ENCODE measurements at places on chromosomes 5 and 9.

DNA sequence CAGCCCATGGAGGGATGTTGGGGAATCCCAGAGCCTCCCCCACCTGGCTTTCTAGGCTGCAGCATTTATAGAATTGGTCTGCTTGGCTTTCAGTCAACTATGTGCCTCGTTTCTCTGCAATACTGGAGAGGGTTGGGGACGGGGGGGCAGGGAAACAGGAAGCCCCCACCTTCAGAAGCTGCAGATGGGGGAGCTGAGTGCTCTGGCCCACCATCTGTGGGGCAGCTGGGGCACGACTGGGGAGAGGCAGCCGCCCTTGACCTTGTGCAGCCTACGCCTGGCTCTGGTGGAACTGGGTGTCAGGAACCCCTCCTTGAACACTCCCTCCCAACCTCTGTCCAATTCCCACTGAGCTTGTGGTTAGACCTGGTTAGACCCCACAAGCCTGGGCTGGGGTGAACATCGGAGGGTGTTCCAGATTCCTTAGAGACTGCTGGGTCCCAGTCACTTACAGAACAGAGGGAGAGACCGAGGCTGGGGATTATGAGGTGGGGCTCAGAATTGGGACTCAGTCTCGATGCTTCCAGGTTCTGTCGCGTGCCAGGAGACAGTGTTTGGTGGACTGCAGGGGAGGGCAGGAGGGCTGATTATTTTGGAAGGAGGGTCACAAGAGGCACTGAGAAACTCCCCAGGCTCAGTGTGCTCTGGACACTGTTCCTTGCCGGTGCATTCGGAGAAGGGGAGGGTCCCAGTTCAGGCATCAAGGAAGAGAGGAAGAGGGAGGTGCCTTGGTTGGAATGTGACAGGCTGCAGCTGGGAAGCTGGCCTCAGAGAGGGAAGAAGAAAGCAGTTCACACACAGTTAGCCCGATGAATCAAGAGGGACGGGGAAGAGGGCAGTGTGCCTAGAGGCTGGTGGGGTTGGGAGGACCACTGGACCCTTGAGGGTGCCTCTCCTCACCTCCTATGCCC, 25.6 kb downstream of the COL27A1 start:
- DNase-seq: no peak

GRCh38 chr5:177256296-177256695, 47.2 kb downstream of the RAB24 start:
- no peak for DNase-seq

DNA sequence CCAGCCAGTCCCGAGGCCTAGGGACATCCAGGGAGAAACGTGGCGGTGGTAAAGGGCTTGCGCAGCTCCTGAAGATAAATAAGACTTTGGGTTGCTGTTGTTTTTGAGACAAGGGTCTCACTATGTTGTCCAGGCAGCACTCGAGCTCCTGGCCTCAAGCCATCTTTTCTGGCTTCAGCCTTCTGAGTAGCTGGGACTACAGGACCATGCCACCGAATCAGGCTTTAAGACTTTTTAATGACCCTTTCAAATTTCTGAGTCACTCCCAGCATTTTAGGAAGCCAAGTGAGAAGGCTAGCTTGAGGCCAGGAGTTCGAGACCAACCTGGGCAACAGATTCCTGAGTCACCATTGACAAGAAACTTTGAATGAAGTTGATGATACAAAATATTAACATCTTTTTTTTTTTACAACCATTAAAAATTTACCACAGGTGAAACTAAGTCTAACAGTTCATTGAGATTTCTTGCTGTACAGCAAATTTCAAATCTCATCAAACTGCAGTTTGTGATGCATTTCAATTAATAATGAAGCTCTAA, 817 bp upstream of the GNE start:
- DNase-seq: no peak

GRCh38 chr5:56322592-56322991, 89.5 kb upstream of the ANKRD55 start:
- no peak for DNase-seq

DNA sequence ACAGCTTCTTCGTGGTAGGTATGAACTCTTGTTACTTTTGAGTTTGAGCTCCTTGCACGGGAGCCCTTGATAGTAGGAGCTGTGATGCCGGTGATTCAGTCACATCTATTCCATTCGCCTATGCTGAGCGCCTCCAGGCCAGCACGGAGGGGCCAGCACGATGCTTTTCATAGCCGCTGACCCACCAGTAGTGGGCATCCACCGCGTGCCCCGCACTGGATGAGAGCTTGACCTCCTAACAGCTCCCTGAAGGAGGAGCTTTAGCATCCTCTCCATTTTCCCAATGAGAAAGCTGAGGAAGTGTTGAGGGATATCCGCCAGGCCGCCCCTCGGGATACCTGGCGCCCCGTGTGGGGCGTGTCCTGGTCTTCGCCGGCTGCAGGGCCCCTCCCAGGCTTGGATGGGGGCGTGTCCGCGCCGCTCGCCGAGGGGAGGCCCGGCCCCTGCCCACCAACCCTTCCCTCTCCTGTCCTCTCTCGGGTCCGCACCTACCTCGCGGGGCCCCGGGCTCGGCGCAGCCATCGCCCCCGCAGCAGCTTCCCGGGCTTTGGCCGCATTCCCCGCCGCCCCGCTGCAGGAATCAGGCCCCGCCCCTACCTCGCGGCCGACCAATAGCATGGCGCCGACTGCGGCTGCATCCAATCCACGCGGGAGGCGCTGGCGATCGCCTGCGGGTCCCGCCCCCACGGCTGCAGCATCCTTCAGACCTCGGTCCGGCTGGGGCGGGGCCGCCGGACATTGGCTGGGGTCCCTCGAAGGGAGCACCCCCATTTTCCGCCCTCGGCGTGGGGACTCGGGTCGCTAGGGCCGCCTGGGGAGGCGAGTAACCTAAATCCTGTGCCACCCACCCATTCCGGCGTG, at the start of gene PIP5KL1:
Gene PIP5KL1, minus strand, starts transcription at position 547 of the 861 bp plus-strand sequence. Its CDS starts 25 bp downstream, at position 522.
- no peak for DNase-seq

DNA sequence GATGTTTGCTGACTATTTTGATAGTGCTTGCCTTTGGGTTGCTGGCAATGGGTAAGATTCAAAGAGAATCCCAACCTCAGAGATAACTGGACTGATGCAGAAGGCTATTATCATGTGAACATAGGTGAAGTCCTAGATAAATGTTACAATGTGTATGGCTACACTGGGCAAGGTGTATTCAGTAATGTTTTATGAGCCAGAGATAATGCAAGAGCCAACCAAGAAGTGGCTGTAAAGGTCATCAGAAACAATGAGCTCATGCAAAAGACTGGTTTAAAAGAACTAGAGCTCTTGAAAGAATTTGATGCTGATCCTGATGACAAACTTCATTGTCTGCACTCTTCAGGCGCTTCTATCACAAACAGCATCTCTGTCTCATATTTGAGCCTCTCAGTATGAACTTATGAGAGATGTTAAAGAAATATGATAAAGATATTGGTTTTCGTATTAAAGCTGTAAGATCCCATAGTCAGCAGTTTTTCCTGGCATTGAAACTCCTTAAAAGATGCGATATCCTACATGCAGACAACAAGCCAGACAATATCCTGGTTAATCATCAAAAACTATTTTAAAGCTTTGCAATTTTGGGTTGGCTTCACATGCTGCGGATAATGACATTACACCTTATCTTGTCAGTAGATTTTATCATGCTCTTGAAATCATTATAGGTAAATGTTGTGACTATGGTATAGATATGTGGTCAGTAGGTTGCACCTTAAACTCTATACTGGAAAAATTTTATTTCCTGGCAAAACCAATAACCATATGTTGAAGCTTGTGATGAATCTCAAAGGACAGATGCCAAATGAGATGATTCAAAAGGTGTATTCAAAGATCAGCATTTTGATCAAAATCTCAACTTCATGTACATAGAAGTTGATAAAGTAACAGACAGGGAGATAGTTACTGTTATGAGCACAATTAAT, 41.9 kb upstream of the TNFSF15 start:
- no peak for DNase-seq

- DNase-seq: no peak
These were observed 267.5 kb downstream of the SLF1 start for GRCh38 chr5:94885931-94886330.

- DNase-seq: no peak
These were observed 225.7 kb downstream of the TMEM167A start for GRCh38 chr5:82851471-82851870.

GRCh38 chr9:96246267-96246671, 55.7 kb downstream of the HSD17B3 start:
- no peak for DNase-seq

DNA sequence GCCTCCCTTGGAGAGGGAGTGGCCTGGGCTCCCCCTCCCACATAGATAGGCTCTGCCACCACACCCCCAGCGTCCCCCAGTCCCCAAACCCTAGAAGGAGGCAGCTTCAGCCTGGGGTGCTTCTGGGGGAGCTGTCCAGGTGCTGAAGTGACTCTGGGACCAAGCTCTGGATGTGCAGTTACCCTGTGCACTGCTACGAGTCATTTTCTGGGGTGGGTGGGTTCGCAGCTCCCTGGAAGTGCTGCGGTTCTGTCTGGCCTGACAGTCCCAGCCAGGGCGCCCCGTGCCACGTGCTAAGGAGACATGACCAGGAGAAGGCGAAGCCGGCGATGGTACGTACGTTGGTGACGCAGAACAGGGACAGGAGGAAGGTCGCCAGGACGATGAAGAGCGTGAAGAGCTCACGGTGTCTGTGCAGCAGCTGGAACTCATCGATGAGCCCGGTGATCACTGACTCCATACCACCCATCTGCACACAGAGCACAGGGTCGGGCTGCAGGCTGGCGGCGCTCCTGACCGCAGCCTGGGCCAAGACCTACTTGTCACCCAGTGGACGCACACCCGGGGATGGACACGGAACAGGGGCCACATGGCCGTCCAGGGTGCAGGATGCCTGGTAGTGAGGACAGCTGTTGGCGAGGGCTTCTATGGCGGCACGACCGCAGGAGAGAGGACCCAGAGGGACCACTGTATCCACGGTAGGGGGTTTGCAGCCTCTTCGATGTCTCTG, 35.7 kb downstream of the SLC6A3 start:
- DNase-seq: no peak

DNA sequence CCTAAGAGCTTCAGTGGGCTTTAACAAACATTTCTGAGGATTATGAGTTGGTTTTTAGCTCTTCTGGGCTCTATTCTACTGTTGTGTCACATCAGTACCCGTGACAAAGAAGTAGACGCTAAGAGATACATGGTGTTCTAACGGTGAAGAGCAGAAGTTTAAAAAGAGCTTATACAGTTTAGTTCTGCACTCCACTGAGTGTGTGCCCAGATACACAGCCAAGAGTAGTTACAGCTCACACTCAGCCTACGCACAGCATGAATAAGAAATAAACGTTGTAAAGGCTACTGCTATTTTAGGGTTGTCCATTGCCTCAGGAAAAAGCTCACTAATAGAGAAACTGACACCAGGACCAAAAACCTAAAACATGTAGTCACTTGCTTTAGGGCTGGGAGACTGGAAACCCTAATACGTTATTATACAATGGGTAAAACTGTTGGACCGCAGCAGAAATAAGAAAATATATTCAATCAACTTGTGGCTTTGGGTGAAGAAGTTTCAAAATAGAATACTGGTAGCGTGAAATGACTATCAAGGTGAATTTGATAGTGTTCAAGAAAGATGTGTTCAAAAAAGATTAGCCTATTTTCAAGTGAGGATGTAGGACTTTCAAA, 34.7 kb downstream of the PSIP1 start:
- no peak for DNase-seq

DNA sequence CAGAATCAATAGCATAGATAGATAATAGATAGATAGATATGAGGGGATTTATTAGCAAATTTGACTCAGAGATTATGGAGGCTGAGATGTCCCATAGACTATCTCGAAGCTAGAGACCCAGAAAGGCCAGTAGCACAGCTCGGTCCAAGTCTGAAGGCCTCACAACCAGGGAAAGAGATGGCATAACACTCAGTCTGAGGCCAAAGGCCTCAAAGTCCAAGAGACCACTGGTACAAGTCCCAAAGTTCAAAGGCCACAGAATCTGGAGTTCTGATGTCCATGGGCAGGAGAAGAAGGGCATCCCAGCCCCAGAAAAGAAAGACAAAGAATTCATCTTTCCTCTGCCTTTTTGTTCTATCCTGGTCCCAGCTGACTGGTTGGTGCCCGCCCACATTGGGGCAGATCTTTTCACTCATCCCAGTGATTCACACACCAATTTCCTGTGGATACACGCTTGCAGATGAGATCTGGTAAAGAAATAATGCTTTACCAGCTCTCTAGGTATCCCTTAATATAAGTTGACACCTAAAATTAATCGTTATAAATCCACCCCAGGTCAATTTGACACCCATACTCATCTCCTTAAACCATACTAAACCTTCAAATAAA, 127.8 kb upstream of the FBN2 start:
- no peak for DNase-seq

DNA sequence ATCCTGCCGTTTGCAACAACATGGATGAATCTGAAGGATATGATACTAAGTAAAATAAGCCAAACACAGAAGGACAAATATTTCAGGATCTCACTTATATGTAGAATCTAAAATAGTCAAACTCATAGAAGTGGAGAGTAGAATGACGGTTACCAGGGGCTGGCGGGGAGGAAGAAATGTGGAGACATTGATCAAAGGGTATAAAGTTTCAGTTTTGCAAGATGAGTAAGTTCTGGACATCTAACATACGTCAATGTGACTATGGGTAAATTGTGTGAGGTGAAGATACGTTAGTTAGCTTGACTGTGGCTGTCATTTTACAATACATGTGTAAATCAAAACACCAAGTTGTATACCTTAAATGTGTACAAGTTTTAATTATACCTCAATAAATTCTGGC, 200.3 kb downstream of the SNX18 start:
- DNase-seq: peak; percentile 4

GRCh38 chr5:123810746-123811340, 298.9 kb downstream of the CSNK1G3 start:
- DNase-seq: no peak

DNA sequence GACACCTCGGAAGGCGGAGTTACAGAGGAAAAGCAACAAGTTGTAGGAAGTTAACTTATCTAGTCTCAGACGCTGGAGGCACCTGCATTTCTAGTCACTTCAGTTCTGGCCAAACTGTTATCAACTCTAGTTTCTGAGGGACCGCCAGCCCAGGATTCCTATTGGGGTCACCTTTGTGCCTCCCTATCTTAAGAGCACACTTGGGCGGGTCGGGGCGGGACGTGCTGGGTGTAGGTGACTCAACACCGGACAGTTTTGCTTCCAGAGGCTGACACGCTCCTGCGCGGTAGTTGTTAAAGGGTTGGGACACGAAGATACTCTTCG, 679 bp upstream of the KDM4C start:
- DNase-seq: peak; percentile 55

DNA sequence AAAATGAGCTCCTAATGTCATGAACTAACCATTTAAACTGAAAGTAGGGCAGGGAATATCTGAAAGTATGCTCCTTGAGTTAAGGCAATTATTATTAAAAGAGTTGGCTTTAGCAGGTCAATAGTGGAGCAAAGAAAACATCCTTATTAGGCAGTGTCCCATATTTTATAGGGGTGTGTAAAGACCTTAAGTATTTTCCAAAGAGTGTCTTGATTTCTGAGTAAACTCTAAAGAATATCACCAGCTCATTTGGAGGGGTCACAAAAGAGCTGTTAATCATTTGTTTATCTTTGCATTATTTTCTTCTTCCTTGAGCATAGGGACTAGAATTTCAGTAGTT, 109.3 kb downstream of the MUSK start:
- DNase-seq: no peak

- DNase-seq: no peak
These were observed 162.3 kb upstream of the ZNF462 start for GRCh38 chr9:106700676-106701075.
